ENCODE measurements at places on chromosomes 13 and 19.

DNA sequence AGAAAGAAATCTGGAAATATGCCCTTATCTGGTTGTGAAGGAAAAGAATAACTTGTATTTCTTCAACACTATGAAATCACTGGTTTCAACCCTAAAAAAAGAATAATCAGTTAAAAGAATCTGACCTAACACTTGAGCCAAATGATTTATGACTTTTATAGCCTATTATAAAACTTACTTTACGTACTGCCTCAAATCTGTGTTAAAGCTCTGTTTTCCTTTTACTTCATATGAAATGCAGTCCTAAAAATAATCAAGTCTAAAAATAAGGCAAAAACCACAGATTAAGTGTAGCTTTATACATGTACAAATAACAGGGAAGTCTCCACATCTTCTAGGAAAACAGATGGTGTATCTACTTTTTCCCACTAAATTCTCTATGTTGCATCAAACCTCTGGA lies 101.3 kb downstream of the VWA8 start:
- DNase-seq, result no peak

GRCh38 chr19:54114340-54115108 lies 933 bp downstream of the TFPT start:
- DNase-seq, result peak; percentile 77

- DNase-seq, result no peak
Measured at GRCh38 chr19:6233056-6233826, 46.5 kb downstream of the MLLT1 start.

GRCh38 chr19:44024900-44025216 lies 321 bp upstream of the ZNF222 start:
- DNase-seq, result no peak

GRCh38 chr19:58350871-58351557 lies 2.3 kb downstream of the A1BG start:
- no peak for DNase-seq

- no peak for DNase-seq
Measured at GRCh38 chr19:51593138-51593890, 22.2 kb downstream of the ZNF175 start.

DNA sequence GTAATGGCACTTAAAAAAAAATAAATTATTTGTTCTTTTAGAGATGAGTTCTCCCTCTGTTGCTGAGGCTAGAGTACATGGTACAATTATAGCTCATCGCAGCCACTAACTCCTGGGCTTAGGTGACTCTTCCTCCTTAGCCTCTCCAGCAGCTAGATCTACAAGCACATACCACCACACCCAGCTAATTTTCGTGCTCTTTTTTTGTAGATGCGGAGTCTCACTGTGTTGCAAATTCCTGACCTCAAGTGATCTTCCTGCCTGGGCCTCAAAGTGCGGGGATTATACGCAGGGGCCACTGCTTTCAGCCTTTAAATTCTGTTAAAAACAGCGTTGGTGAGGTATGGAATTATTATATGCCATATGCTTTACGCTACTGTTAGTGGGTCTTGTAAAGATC lies 2034.0 kb downstream of the OLFM4 start:
- DNase-seq, result no peak

- no peak for DNase-seq
Measured at GRCh38 chr19:50171752-50172151, 8.7 kb upstream of the IZUMO2 start.

GRCh38 chr13:88257706-88258105 lies 586.5 kb downstream of the SLITRK5 start:
- no peak for DNase-seq

DNA sequence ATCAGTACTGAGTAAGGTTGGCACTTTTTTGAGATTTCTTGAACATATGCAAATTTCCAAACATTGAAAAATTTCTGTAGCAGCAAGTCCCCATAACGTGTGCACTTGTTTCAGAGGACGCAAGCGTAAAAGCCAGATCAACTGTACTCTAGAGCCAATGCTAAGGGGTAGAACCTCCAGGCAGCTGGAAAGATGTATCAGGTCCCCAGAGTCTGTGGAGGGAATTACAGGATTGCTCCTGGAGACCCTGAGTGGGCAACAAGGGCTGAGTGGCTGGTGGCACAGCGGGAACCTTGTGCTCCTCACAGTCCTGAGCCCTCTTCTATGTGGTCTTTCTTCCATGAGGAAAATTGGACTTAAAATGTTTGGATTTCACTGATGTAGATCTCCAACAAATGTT lies 53.9 kb upstream of the AMER2 start:
- peak; percentile 43 for DNase-seq

DNA sequence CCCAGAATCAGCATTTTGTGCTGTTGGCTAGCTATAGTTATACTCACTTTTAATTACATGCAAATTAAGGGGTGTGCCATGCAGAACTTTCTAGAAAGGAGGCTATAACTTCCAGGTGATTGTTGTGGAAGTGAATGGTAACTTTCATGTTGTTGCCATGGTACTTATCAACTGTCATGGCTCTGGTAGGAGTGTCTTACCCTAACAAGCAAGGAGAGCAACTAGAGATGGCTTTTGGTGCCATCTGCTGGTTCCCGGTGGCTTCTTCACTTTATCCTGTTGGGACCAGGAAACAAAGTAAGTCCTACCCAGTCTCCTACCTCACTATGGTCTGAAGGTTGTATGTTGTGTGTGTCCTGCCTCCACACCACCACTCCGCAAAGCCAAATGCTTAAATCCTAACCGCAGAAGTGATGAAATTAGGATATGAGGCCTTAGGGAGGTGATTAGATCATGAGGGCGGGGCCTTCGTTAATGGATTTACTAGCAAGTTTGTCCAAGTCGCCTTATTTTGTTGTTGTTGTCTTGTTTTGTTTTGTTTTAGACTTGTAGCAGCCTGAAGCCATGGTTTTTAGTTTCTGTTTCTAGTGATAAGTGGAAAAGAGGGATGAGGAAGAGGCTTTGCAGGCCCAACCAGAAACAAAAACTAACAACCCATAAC lies 22.6 kb downstream of the FBXL12 start:
- DNase-seq, result peak; percentile 95

GRCh38 chr13:106443607-106444322 lies 91.7 kb downstream of the EFNB2 start:
- DNase-seq, result no peak

DNA sequence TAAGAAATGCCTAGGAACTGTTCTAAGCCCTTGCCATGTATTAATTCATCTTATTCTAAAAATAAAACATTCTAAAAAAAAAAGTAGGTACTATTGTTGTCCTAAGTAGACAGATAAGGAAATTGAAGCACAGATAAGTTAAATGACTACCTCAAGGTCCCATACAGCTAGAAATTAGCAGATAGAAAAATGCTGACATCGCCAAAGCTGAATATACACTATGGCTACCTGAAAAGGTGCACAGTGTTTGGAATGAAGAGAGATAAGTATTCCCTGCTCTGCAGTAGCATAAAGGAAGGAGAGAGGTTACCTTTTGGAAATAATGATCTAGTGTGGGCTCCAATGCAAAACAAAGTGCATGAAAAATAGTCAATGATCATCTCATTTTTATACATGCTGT lies 65.3 kb downstream of the DCT start:
- no peak for DNase-seq

GRCh38 chr19:48716562-48717291 lies 2.8 kb downstream of the MAMSTR start:
- peak; percentile 67 for DNase-seq

DNA sequence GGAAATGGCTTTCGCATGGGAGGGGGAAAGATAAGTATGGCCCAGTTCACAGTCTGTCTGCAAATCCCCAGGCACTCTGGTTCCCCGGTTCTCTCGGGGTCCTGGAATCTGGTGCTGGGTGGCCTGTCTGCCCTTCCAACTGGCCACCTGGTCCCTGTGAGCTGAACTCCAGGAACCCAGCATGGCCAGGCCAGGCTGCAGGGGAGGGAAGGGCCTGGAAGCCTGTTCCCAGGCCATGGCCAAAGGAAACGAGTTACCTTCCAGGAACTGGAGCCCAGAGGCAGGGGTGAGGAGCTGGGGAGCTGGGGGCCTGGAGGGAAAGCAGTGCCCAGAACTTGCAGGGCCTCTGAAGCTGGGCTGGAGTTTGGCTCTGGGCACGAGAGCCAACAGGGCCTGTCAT lies 19.1 kb upstream of the PNMA8C start:
- no peak for DNase-seq

- DNase-seq, result peak; percentile 85
Measured at GRCh38 chr13:97257800-97258799, 36.0 kb downstream of the MBNL2 start.

DNA sequence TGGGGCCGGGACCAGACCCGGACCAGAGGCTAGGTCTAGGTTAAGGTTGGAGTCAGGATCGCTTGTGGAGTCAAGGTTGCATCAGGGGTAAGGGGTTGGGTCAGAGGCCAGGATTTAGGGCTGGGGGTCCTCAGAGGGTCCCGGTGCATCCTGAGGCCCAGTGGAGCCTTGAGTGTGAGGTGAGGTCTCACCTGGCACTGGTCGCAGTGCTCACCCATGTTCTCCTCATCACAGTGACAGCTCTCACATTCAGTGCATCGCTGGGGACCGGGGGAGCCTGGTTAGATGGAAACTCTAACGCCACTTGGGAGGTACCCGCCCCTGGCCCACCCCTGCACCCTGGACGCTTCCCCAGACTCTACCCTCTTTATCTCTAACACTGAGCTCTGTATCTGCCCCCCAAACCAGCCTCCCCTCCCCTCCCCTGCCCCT lies 3.1 kb downstream of the HRC start:
- DNase-seq, result no peak

DNA sequence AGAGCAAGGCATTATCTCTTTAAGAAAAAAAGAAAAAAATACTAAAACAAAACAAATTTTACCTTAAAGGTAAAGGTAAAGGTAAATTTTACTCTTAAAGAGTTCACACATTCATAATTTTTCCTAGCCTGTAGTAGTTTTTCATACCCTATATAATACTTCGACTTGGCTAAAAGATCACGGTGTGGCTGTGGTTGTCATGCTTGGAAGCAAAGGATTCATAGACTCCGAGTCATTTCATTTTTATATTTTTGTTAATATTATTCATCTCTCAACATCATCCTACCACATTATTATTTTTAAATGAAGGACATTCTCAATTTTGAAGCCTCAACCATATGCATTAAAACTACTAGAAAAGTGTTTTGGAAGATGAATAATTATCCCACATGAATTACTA lies 52.7 kb downstream of the PIBF1 start:
- DNase-seq, result no peak

GRCh38 chr13:112931028-112931934 lies 37.7 kb upstream of the MCF2L start:
- DNase-seq, result peak; percentile 84

- DNase-seq, result no peak
Measured at GRCh38 chr19:36939153-36939552, 23.0 kb downstream of the ZNF568 start.

GRCh38 chr13:57314897-57315520 lies 148.0 kb downstream of the PRR20E start:
- DNase-seq, result no peak

- DNase-seq, result no peak
Measured at GRCh38 chr13:85520445-85520844, 278.8 kb downstream of the SLITRK6 start.

GRCh38 chr19:45251452-45252354 lies 632 bp downstream of the MARK4 start:
- DNase-seq, result peak; percentile 76

- peak; percentile 74 for DNase-seq
Measured at GRCh38 chr19:55579766-55580621, 654 bp downstream of the ZNF579 start.

DNA sequence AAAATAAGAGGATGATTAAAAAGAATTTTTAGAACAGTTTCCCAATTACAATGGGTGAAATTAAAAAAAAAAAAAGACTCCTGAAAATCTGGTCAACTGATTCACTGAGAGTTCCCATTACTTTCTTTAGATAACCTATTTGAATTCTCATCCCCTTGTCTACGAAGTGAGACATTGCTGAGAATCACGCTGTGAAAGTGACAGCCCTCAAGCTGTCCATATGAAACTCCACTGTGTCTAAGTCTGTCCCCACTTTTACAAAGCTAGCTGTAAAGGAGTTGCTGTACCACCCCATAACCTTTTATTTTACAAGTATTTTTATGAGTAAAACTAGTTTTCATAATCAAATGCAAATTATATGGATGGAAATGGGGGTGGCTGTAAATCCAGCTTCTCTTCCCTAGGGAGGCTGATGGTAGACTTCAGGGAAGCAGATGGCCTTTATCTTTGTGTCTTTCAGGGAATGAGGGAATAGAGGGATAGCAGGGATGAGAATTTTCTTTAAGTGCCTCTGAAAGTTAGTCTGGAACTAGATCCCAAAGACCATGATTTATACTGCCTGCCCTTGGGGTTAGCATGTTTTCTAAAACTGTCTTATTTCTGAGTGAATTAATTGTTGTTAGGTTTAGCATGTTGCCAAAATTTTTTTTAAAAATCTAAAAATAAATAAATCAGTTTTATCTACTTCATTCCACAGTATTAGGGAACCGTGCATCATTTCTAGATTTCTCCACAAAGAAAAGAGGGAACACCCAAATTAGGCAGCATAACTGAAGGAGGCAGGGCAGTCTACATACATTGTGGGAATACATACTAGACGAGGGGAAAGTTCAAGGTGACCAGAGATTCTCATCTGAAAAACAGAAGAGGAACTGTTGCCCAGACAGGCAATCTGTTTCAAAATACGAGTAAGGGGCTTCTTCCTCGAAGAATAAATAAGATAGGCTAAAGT lies 1219.1 kb downstream of the UQCRFS1 start:
- no peak for DNase-seq

- DNase-seq, result no peak
Measured at GRCh38 chr13:20672772-20673171, 30.7 kb upstream of the IL17D start.

DNA sequence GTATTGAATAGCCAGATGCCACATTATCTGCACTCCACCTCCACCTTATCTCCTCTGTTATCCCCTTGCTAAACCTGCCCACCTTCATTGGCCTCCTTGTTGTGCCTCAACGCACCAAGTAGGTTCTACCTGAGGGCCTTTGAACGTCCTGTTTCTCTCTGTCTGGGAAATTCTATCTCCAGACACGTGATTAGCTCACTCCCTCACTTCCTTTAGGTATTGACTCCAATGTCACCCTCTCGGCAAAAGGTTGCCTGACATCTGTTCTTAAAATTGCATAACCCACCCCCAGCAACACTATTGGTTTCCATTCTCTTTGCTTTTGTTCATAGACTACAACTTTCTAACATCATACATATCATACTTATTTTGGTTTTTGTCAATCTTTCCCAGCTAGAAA lies 56.5 kb upstream of the MEDAG start:
- DNase-seq, result no peak
